Hematopoietic multipotent progenitor cell (in vitro differentiated cells): ENCODE measurements at places on chromosomes 4 and X.

DNA sequence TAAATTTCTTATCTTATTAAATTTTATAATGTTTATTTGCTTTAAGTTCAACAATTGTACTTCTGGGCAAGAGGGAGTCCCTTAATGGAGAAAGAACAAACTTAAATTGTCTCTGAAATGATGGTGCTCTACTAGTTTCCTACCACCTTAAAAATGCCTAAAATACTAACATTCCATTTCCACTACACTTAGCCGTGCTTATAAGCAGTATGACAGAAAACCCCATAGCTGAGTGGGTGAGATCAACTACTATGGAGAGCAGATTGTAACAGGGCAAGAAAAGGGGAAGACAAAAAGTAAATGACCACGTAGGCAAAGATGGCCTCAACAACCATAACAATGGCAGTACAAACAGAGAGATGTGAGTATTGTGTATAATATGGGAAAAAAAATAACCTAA, 35.0 kb downstream of the RFC1 start:
- no peak for DNase-seq

- no peak for DNase-seq
These were observed 49.5 kb downstream of the PSAPL1 start for GRCh38 chr4:7384929-7385890.

GRCh38 chrX:38089173-38089982, 83.0 kb downstream of the SYTL5 start:
- DNase-seq: peak; percentile 15

GRCh38 chr4:24370421-24370820, 213.9 kb downstream of the DHX15 start:
- no peak for DNase-seq

DNA sequence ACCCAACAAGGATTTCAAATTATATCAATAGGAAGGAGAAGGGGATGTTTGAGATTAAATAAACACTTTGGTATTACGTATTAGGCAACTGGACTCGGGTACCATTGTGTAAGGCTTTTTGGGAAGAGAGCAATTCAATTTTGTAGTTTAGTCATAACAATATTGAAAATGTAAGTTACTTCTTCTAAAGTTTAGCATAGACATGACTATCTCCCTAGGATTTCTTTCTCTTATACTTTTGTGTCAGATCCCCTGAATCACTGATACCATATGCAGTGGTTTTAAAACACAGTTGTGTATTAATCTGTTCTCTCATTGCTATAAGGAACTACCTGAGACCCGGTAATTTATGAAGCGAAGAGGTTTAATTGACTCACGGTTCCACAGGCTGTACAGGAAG, 123.8 kb upstream of the FAM9C start:
- no peak for DNase-seq

GRCh38 chr4:169068423-169068822, 58.4 kb upstream of the CBR4 start:
- DNase-seq: no peak

GRCh38 chr4:141004823-141005222, 128.4 kb downstream of the RNF150 start:
- DNase-seq: no peak

DNA sequence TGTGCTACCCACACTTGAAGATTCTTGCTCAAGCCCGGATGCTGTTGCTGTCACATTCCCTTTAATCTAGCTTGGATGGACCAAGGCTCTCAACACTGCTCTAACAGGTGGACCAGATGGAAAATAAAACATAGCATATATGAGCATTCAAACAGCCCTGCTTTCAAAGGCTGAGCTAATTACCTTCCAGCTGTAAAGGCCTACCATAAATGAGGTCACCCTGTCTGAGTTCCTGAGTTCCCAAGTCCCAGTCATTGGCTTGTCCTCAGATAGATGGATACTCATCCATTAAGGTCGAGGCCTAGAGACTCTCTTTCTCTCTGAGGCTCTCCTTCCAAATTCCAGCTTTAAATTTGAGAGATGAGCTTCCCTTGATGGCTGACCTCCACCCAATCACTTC, 147.5 kb downstream of the STOX2 start:
- DNase-seq: no peak

GRCh38 chr4:113618205-113618604, 143.3 kb downstream of the CAMK2D start:
- DNase-seq: no peak

- DNase-seq: no peak
These were observed 20.2 kb upstream of the CCKAR start for GRCh38 chr4:26510334-26510964.

GRCh38 chr4:140004549-140004895, 149.5 kb downstream of the MAML3 start:
- DNase-seq: no peak

DNA sequence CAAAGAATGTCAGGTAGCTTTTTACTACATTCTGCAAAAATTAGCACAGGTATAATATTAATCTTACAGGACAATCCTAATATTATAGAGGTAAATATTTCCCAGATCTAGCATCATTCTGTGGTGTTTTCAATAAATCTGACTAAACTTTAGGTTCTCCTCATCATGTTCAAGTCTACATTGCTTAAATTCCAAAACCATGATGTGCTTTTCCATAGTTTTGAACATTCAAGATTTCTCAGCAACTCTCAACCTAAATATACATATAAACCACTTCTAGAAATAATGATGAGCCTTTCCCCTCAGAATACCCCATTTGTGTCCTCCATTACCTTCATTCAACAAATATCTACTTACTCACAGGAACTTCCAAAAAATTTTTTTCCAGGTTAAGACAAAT, 23.1 kb downstream of the EIF4E start:
- DNase-seq: no peak

GRCh38 chrX:112840382-112841113, at the start of gene AMOT:
AMOT (minus strand) TSS chrX:112840831; CDS start chrX:112823126, 17,705 bp downstream.
- DNase-seq: peak; percentile 13

DNA sequence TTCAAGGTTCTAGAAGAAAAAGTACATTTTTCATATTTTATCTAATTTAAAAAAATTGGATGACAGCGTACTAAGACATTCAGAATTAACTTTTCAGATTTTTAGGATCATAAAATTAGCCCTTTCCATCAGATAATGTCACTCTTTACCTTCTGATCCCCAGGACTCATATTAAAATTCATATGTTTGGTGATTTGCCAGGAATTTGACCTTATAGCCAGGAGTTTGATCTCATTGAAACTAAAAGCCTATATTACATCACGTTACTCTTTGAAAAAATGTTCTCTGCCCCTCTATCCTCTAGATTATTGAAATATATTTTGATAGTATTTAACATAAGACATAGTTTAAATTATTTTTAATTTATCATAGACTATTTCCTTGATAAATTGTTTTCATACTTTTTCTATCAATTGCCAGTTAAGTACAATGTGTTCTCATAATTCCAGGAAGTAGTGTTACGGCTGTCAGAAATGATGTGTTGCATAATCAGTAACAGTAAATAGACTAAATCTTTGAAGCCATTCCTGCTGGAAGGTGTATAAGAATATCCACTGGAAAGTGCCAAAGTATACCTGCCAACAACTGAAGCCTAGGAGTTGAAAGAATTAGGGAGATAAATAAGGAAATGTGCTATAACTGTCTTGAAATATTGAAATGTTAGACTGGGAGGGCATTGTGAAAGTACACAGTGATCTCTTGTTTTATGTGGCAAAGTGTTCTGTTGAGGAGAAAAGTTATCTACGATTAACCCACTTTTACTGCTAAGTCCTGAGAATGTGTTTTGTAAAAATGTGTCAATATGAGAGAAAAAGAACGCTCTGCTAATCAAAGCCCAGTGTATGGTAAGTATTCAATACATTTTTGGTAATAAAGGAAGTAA, 32.9 kb upstream of the PDGFC start:
- DNase-seq: no peak

DNA sequence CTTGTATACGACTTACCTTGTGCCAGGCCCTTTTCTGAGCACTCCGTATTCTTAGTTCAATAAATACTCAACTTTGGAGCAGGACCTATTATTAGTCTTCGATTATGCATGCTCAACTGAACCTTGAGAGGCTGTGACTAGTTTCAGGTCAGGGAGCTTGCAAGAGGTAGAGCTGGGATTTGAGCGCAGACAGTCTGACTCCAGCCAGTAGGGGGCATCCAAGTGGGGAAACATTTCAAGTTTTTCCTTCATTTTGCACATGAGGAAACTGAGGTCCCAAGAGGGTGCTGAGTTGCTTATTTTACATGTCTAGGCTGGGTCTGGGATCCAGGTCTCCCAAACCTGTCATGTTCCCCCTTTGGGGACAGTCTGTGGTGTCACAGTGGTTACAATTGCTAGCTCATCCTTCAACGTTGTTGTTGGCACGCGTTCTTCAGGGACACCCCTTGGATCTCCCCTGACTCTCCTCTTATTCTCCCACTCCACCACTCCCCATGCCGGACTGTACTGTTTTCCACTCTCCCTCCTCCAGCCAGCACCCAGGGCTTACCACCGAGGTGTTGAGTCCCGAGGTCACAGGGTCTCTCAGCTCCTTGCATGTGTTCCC, 6.7 kb upstream of the PRICKLE3 start:
- DNase-seq: peak; percentile 28

DNA sequence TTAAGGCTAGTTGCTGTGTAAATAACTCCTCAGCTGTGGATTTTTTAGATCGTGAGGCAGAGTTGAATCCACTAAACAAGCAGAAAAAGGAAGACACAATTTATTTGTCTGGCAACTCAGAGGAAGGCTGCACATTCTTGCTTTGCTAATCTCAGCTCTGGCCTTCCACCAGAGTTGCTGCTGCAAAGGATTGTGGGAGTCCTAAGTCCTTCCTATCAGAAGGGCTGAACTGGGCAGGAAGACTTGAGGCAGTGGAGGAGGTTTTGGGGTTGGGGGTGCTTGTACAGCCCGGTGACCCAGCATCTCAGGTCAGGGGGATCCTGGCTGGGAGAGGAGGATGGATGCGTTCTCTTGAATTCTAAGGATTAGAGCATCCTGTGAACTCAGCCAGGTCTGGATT, 11.0 kb upstream of the VSIG1 start:
- DNase-seq: no peak

DNA sequence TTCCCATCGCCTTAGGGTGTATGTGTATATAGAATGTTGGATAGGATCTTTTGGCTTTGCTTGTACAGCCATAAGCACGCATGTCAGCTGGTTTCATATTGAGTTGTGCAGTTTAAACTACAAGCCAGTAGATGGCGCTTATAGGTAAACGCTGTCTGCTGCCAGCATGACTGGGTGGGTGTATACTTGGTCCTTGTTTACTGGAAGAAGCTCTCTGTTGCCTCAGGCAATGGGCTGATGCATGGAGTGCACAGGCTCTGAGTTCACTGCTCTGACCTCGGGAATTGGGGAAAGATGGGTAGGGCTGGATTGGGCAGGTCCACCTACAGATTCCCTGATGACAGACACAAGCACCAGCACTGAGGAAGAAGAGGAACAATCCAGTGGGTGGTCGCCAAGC, 831.5 kb downstream of the STIM2 start:
- peak; percentile 44 for DNase-seq

DNA sequence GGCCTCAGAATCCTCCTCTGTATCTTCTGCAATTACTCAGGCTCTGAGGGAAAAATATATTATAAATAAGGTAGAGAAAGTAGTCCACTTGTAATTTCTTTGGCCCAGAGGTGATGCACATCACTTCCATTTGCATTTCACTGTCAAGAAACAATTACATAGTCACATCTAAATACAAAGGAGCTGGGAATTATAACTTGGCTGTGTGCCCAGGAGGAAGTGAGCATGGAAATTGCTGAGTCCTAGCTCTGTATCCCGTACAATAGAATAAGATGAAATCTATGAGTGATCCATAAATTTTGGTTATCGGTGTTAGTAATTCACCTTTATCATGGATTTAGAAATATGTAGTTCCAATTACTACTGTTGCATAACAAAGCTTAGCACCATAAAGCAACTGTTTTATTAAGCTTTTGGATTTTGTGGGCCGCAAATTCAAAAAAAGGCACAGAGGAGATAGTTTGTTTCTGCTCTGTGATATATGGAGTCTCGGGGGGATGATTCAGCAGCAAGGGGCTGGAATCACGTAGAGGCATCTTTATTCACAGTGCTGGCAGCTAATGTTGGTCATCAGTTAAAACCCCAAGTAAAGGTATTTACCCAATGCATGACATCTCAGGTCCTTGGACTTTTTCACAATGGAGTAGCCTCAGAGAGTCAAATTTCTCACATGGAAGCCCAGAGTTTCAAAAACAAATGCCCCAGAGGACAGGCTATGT, 241.4 kb upstream of the GALNT7 start:
- DNase-seq: no peak

- peak; percentile 1 for DNase-seq
These were observed 64.6 kb upstream of the TRPC5 start for GRCh38 chrX:112147206-112147605.

DNA sequence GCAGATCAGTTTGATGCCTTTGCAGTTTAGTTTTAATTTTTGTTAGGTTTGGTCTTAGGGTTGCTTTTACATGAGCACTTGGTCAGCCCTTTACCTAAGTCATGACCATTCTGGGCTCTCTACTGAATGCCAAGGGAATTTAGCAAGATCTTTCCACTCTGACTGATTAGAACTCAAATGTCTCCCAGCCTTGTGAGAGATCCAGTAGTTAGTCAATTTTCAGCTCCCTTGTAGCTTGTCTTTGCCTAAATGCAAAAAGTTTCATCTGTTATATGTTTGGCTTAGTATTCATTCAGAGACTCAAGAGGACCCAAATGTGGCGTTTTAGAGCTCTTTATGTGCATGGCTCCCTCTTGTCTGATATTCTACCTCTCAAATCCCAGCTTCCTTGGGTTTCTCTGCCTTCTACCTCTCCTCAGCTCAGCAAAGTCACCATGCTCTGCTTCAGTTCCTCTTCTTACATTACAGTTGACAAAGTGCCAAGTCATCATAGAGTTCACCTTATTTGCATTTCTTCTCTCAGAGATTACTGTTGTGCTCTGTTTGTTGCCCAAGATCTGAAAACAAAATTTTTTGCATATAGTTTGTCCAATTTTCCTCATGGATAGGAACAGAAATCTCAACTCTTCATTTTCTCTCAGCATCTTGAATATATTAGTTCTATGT, 17.5 kb upstream of the JAKMIP1 start:
- DNase-seq: peak; percentile 50

DNA sequence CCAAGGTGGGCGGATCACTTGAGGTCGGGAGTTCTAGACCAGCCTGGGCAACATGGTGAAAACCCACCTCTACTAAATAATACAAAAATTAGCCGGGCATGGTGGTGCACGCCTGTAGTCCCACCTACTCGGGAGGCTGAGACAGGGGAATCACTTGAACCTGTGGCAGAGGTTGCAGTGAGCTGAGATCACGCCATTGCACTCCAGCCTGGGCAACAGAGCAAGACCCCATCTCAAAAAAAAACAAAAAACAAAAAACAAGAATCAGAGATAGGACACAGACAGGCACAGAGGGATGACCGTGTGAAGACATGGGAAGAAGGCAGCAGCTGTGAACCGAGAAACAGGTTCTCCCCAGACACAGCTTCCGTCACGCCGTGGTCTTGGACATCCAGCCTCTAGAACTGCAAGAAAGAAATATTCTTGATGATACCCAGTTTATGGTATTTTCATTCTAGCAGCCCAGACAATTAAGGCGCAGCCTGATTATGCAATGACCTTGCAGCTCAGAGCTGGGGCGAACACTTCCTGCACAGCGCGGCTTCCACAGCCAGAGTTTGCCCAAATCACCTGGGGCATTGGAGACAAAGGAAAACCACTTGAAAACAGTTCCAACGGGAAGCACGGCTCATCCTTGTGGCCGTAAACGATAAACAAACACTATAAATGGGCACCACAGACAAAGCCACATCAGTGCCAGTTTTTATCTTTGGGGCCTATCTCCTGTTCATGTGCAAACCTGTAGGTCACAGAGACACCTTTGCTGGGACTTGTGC, 4.2 kb upstream of the ARSD start:
- no peak for DNase-seq
